Activated CD8-positive, alpha-beta T cell treated with anti-CD3 and anti-CD28 coated beads for 36 hours (primary cell): ENCODE measurements at places on chromosomes 5 and 9.
A peak's percentile ranks its signal among the peaks of the same experiment; 100 is the strongest.

GRCh38 chr5:147216552-147217154 lies 18.2 kb upstream of the STK32A start:
- DNase-seq: no peak
- H3K4me1 ChIP-seq: no peaks in the 10 kb centered on the region
- no peak overlapping the region for H3K4me3 ChIP-seq
- H3K36me3 ChIP-seq: no peaks in the 10 kb centered on the region
- no peak overlapping the region for H3K27ac ChIP-seq

GRCh38 chr5:34045023-34045422 lies 2.0 kb upstream of the C1QTNF3 start:
- no peak for DNase-seq
- H3K4me3 ChIP-seq: no peak overlapping the region
- no peak overlapping the region for H3K27ac ChIP-seq
- H3K27me3 ChIP-seq: no peaks in the 10 kb centered on the region

DNA sequence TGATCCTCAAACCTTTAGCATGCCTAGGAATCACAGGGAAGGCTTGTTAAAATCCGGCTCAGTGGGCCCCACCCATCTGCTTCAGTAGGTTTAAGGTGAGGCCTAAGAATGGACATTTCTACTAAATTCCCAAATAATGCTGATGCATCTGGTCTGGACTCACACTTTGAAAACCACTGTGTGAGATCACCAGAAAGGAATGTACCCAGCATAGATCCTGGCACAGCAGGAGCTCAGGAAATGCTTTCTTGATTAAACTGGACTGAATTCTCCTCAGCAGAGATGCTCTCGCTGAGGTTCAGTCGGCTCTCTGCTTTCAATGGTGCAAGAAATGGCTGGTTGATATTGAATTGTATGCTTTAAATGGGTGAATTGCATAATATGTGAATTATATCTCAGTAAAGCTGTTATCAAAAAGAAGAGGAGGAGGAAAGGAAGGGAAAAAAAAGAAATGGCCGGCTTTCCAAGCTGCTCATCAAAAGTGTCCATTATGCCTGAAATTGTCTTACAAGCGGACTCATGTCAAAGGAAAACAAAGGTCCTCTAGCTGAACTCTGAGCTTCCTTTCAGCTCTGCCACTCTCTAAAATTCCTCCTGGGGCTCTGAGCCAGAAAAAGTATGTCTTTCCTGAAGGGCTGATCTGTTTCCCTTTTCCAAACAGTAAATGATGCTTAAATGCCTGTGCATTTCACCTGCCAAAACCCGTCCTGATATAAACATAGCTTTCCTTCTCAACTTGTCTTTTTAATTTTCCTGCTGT lies 77.6 kb upstream of the SAP30L start:
- no peak overlapping the region for H3K27ac ChIP-seq
- H3K4me1 ChIP-seq: no peaks in the 10 kb centered on the region
- no peaks in the 10 kb centered on the region for H3K27me3 ChIP-seq
- DNase-seq: no peak

GRCh38 chr5:52771343-52772039 lies 16.2 kb upstream of the ITGA1 start:
- H3K4me3 ChIP-seq: peak overlapping the region; percentile 41
- peak overlapping the region; percentile 80 for H3K27ac ChIP-seq
- no peaks in the 10 kb centered on the region for H3K27me3 ChIP-seq
- DNase-seq: peak; percentile 80

DNA sequence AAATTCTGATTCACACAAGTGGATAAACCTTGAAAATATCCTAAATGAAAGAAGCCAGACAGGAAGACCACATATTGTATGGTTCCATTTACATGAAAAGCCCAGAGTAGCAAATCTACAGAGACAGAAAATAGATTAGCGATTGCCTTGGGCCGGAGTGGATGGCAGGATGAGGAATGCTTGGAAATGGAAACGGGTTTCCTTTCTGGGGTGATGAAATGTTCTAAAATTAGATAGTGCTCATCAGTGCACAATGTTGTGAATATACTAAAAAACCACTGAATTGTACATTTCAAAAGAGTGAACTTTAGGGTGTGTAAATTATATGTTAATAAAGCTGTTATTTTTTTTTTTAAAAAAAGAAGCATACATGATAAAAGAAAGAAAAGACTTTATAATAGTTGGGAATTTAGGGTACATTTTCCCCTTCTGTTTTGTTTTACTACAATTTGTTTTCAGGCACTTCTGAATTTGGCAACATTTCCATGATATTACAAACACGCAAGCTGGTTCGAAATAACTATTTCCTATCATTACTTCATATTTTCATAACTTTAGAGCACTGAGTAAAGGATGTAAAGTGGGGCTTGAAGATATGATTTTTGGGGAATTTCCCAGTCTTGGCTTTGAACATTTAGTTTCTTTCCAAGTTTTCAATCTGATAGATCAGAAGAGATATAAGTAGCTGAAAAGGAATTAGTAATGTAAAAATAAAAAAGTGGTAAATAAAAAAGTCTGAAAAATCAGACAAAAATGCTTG lies 23.9 kb downstream of the SLC35A4 start:
- H3K27ac ChIP-seq: no peak overlapping the region
- H3K36me3 ChIP-seq: no peaks in the 10 kb centered on the region
- H3K27me3 ChIP-seq: peaks cover under 1% of the 10 kb centered on the region
- no peaks in the 10 kb centered on the region for H3K4me1 ChIP-seq
- DNase-seq: no peak

DNA sequence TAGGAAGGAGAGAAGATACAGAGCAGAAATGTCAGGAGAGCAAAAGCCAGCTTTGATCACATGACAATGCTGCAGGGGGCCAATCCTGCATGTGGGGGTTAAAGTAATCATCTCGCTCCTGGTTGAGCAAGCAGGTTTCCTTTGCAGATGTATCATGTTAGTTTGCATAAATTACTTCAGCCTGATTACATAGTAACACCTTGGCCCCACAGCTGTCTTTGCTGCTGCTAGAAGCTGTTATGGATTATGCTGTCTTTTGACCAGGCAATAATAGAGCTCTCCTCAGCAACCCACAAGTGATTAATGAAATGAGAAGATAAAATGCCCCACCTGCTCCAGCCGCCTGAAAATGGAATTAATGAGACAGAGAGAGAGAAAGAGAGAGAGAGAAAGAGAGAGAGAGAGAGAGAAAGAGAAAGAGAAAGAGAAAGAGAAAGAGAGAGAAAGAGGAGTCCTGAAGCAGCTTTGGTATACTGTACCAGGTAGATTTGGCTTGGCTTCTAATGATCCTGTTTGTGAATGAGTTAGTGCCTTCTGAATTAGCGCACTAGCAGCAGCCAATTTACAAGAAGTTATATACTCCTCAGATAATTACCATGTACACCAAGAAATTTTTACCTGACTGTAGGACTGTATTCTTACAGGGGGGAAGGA lies 174.3 kb upstream of the RORB start:
- H3K4me3 ChIP-seq: no peak overlapping the region
- peak; percentile 2 for DNase-seq
- H3K27me3 ChIP-seq: peaks cover 1% of the 10 kb centered on the region
- H3K4me1 ChIP-seq: peaks cover 5% of the 10 kb centered on the region
- no peak overlapping the region for H3K27ac ChIP-seq

- peak; percentile 58 for DNase-seq
- no peak overlapping the region for H3K27ac ChIP-seq
- H3K27me3 ChIP-seq: peaks cover 2% of the 10 kb centered on the region
- H3K4me3 ChIP-seq: peak overlapping the region; percentile 51
- peaks cover 31% of the 10 kb centered on the region for H3K4me1 ChIP-seq
- H3K36me3 ChIP-seq: peaks cover 6% of the 10 kb centered on the region
These were observed 1.4 kb downstream of the NDUFA8 start for GRCh38 chr9:122158202-122158601.

DNA sequence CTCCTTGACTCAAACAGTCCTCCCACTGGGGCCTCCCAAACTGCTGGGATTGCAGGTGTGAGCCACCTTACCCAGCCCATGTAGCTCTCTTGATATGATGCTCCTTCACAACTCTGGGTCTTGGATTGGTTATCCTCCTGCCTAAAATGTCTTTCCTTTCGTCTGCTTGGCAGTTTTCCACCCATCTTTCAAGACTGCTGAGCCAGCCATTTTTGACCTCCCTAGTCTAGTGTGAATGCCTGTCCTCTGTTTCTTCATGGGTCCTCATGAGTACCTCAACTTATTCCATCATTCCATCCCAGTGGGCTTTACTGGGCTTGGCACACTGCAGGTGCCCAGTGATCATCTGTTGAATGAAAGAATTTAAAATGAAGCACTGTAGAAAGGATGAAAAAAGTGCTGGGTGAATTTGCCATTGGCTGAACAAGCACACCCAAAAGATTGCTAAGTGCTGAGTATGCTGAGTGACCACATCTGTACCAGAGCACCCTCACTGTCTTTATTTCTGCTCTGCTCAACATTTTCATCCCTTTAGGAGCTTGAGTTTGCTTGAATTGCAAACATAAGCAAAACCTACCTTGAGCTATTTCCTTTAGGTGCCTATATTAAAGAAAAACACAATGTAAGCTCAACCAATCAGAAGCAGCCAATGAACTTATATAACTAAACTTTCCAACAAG lies 84.8 kb upstream of the FAM169A start:
- H3K27ac ChIP-seq: no peak overlapping the region
- peaks cover 13% of the 10 kb centered on the region for H3K4me1 ChIP-seq
- no peak overlapping the region for H3K4me3 ChIP-seq
- H3K36me3 ChIP-seq: no peaks in the 10 kb centered on the region

- no peak overlapping the region for H3K27ac ChIP-seq
- H3K4me3 ChIP-seq: no peak overlapping the region
- DNase-seq: no peak
- H3K36me3 ChIP-seq: peaks cover 3% of the 10 kb centered on the region
- no peaks in the 10 kb centered on the region for H3K27me3 ChIP-seq
These were observed 17.9 kb downstream of the ZSWIM6 start for GRCh38 chr5:61349935-61350334.

DNA sequence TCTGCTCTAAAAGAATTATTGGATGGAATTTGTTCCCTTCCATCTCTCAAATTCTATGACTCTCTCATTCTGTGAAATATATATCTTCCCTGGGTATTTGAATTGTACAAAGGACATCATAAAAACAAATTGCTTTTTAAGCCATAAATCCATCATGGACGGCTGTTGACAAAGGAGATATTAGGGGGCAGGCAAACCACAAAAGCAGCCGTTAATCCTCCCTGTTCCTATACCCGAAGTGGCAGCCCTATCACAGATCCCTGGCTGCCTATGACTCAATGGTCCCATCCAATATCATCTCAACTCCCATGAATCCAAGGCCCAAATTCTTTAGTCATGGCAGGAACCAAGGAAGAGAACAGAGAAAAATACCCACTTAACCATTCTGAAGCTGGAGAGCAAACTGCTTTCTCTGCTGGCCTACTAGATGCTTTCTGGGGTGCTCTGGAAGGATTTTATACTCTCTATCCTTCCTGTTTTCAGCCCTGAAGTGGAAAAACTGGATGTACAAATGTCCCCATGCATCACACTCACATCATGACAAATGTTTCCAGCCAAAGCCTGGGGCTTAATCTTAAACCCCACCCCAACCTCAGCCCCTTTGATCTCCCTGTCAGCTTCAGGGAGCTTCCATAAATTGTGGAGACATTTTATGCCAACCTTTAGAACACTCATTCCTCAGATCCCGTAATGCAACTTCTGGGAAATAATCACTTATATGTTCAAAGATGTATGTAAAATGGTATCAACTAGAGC lies 59.5 kb downstream of the FAM114A2 start:
- no peak overlapping the region for H3K4me3 ChIP-seq
- DNase-seq: no peak
- no peaks in the 10 kb centered on the region for H3K4me1 ChIP-seq

- no peaks in the 10 kb centered on the region for H3K27me3 ChIP-seq
- DNase-seq: no peak
- no peak overlapping the region for H3K4me3 ChIP-seq
- H3K36me3 ChIP-seq: no peaks in the 10 kb centered on the region
- H3K4me1 ChIP-seq: no peaks in the 10 kb centered on the region
These were observed 86.9 kb upstream of the SSBP2 start for GRCh38 chr5:81837667-81838306.

DNA sequence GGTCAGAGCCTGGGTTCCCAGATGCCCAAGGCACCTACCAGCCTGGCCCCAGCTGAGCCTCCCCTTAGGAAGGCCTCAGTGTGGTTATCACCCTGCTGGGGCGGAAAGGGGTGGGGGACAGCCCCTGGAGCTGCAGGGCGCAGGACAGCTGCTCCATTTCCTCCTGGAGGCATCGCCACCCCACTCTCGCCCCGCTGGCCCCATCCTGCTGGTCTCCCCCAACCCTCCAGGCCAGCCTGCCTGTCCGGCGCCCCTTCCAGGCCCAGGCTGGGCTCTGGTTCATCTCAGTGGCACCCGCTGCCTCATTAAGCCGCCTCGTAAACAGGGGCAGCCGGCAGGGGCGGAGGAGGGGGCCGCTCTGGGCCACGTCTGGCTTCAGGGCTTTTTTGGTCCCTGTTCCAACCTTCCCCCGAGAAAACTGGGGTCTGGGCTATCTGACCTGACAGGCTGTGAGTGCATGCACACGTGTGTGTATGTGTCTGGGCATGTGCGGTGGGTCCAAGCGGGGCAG lies 30.8 kb upstream of the ENHO start:
- DNase-seq: no peak
- no peak overlapping the region for H3K27ac ChIP-seq
- H3K36me3 ChIP-seq: no peaks in the 10 kb centered on the region
- no peak overlapping the region for H3K4me3 ChIP-seq
- H3K4me1 ChIP-seq: no peaks in the 10 kb centered on the region
